ENCODE measurements at places on chromosomes 4 and X.

DNA sequence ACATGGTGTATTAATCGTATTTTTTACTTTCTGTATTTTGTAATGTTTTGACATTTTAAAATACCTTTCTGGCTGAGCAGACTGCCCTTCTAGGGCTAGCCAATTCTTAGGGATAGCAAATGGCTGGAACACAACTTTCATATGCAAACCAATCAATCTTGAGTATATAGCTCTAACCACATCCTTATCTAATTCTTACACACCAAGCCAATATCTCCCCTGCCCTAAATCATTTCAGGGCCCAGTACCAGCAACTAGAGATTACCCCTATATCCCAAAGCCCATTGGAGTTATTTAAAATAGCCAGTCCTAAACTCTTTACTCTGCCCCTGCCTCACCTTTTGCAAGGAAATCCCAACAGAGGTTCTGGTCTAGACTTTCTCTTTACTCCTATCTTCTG, 58.3 kb downstream of the INTS12 start:
- DNase-seq = no peak

DNA sequence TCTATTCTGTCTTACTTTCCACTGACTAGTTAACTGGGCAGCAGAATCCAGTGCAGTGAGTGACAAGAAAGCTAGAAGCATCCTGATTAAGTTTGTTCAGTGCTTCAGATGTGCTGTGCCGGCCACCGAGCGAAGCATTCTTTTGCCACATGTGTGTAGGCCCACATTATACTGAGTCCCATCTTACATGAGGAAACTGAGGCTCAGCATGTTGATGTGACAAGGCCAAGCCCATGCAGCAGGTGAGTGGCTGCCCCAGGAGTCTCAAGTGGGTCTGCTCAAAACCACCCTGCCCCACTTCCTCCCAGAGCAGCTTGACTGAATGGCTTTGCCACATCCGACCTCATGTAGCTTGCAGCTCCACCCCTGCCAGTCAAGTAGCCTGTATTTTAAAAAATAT, 50.5 kb downstream of the RHOH start:
- DNase-seq = no peak

DNA sequence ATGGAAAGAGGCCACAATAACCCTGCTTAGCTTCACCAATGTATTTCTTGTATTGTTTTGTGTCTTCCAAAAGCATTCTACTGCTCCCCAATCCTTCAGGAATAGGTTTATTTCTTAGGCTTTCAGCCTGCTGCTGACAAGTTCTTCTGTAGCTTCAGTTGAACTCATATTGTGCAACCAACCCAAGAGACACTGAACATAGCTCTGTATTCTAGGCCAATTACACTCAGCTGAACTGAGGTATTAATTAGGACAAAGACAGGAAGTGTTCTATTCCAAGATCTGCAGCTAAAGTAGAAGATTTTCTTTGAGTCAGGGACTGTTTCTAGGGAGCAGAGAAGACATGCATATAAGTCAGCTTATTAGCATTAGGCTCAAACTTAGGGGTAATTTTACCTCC, 151.8 kb downstream of the LHFPL1 start:
- no peak for DNase-seq

DNA sequence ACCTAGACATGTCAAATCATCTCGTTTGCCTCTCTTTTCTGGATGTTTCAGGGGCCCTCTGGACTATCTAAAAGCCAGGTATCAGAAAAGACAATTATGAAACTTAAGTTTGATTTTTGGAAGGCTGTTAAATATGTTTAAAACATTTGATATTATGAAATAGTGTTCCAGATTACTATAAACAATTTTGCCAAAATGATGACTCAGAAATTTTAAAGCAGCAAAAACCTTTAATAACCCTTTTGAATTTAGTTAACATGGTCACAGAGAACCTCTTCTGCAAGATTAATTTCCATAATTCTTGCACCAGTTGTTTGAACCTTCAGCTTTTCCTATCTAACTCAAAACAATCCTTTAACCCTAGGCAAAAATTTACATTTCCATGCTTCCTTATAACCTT, 18.8 kb upstream of the FAM47E start:
- DNase-seq = no peak

- DNase-seq = no peak
Observed at GRCh38 chrX:49992853-49993252, 70.5 kb downstream of the CLCN5 start.

- no peak for DNase-seq
Observed at GRCh38 chr4:109691411-109691920, 11.8 kb downstream of the CASP6 start.

GRCh38 chr4:21835712-21836111, 112.9 kb downstream of the KCNIP4 start:
- no peak for DNase-seq

DNA sequence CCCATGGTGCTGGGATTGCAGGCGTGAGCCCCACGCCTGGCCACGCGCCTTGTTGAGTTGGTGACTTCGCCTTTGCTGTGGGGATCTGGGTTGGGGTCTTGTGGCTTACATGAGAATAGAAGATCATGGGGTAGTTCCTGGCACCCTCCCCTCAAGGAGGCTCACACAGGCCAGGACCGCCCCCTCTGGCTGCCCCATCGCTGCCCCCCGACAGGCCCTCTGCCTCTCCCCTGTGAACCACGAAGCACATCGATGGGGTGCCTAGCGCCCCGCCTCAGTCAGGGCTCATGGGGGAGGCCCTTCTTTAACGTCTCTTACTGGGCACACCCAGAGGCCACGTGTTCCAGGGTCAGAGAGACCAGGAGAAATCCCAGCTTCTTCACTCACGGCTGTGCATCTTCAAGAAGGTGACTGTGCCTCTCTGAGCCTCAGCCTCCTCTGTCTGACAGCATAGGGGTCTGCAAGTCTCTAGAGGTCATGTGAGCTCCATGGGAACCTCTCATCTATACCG, 23.6 kb upstream of the SPON2 start:
- DNase-seq = no peak

GRCh38 chr4:19562456-19562855, 689.2 kb upstream of the SLIT2 start:
- no peak for DNase-seq

DNA sequence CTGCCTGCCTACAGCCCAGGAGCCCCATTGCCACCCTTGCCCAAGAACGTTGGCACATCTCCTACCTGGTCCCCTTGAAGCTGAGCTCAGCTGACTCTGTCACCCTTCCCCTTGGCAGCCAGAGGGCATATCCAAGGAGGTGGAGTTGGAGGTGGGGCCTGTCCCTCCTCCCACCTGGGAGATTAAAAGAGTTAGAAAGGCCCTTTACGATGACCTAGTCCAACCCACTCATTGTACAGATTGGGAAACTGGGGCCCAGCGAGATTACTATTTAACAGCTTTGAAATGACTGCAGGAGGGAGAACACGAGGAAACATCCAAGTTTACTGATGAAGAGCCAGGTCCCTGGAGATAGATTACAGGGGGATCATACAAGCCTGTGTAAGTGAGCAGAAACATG, at the start of gene P2RY4:
P2RY4 (minus strand) TSS at position 101 of the 400 bp plus-strand sequence. CDS start 580 bp downstream, outside the sequence.
- DNase-seq = no peak

DNA sequence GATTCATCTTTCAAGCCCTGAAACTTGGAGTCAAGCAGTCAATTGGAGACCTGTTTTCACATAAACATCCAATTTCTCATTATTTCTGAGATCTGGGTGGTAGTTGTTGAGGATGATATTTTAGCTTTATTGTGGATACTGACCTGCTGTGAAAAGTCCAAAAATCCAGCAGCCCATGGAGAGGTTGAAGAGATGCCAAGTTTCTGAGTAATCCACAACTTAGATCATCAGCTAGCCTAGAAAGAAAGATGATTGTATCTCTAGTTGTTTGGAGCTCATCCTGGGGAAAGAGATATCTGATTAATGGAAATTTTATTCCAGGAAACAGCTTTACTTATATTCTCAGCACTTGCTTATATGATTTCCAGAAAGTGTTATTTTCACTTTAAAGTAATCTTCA, 48.6 kb upstream of the DCX start:
- no peak for DNase-seq

DNA sequence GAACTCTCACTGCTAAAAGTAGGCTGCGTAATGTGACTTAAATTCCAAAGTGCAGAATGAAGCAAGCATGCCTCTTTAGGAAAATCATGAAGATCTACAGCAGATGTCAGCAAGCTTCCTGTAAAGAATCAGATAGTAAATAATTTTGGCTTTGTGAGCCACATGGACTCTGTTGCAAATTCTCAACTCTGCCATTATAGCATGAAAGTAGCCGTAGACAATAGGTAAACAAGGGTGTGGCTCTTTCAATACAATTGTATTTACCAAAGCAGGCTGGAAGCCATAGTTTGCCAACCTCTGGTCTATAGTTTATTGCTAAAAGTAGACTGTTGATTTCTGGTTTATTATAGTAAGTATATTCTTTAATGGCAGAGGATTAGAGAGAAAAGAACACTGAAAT, 80.3 kb upstream of the FAM9B start:
- no peak for DNase-seq

- no peak for DNase-seq
Observed at GRCh38 chr4:87934157-87934704, 41.3 kb upstream of the SPP1 start.

GRCh38 chr4:161869511-161869910, 294.3 kb downstream of the FSTL5 start:
- DNase-seq = no peak

- peak; percentile 87 for DNase-seq
Observed at GRCh38 chr4:22515888-22516541, at the start of gene ADGRA3. TSS of gene ADGRA3 (minus strand) at chr4:22516066. CDS start at chr4:22515784, 282 bp downstream.

GRCh38 chrX:153924149-153924861, 1.8 kb downstream of the ARHGAP4 start:
- no peak for DNase-seq

DNA sequence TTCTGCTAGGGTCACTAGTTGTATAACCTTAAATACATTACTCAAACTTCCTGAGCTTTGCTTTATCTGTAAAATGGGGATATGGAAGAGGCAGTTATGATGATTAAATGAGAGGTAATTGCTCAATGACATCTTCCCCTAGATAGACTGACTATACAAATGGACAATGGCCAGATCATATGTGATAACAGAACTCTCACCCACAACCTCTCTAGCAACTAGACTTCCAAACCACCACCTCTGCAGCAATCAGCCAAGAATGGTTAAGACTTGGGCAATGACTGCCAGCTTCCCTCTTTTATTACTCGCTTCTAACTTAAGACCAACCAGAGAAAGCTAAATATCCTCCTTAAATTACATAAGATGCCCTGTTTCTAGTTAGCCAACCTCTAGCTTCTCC, 2.9 kb upstream of the SEPSECS start:
- DNase-seq = no peak

DNA sequence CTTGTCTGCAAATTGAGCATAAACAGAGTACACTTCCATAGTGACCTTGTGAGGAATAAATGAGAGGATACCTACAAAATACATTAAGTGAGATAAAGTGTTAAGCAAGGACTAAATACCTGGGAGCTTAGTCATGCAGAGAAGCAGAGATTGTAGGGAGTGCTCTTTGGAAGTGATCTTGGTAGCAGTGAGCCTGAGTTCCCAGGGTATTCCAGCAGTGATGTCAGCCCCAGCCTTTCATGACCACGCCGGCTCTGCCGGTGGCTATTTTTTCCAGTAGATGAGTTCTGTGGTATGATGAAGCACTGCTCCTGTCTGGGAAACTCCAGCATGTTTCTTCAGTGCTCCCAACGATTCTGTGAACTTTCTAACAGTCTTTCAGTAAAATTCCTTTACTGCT, 391.5 kb upstream of the IGFBP7 start:
- DNase-seq = peak; percentile 60

GRCh38 chr4:165756836-165757235, 116.2 kb upstream of the TLL1 start:
- DNase-seq = no peak

GRCh38 chr4:84381759-84382158, 117.3 kb downstream of the NKX6-1 start:
- no peak for DNase-seq

- DNase-seq = no peak
Observed at GRCh38 chr4:77817304-77818072, 1.7 kb downstream of the CNOT6L start.

Measured in left ventricle myocardium superior (tissue), 1 donor.